ENCODE measurements at places on chromosomes 16 and 17. TPM values are rescaled to one million over a fixed set of nuclear protein-coding genes. Genes with fewer than 3 reads are reported as not detected.

CNGB1 gene
- total RNA-seq = not detected

KRT14 gene
- not detected for total RNA-seq

MON1B gene
- 15.1 TPM for total RNA-seq

GAS7 gene
- 51.2 TPM for total RNA-seq

NOG gene
- total RNA-seq = 0.22 TPM

MYH3 gene
- 0.87 TPM for total RNA-seq

HBM gene
- not detected for total RNA-seq

LRRC36 gene
- not detected for total RNA-seq

NGFR gene
- 4.1 TPM for total RNA-seq

GRCh38 chr17:35189291-35189690 is 4.9 kb downstream of the SLC35G3 start:
- DNase-seq = no peak

- DNase-seq = no peak
Measured at GRCh38 chr17:5023588-5024147, 11.6 kb downstream of the SLC52A1 start.

DNA sequence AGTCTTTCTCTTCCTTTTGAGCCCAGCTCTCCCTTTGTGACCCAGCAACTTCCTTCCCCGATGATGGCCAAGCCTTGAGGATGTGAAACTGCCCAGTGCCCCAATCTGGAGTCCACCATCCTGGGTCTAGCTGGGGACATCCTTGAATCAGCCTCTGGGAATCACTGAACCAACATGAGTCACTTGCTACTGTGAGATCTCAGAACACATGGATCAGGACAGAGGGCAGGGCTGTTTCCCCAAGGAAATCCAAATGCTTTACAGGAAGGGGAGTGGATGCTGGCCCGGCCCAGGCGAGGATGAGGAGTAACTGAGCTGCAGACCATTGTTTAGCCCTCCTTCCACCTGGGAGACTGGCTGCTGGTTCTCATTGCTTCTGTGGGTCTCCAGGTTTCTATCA is 547.6 kb downstream of the WWOX start:
- no peak for DNase-seq

GRCh38 chr17:78493450-78493849 is 83.7 kb downstream of the DNAH17 start:
- DNase-seq = no peak

DNA sequence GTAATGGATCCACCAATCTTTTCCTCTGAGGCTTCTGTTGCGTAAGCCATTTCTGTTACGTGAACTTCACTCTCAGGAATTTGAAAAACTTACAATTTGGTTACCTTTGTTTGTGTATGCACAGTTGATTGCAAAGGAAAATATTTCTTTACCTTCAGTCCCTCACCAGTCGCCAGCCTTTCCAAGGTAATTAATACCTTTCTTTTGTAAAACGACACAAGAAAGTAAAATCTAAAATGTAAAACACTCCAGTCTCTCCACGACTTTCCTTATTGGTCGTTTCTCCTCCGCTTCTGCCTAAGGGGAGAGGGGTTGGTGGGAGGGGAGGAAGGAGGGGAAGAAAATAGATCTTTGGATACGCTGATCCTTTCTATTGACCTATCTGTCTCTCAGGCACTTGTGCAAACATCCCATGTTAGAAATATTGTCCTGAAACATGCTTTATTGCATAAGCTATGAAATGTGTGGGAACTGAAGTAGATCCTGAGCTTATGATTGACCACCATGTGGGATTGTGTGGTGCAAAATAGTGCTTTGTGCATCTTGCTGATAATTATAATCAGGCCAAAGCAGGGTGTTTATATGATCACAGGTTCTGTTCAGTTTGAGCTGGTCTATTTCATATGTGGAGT is 32.4 kb upstream of the EFCAB13 start:
- DNase-seq = no peak

GRCh38 chr16:73204359-73205152 is 156.6 kb upstream of the ZFHX3 start:
- no peak for DNase-seq

DNA sequence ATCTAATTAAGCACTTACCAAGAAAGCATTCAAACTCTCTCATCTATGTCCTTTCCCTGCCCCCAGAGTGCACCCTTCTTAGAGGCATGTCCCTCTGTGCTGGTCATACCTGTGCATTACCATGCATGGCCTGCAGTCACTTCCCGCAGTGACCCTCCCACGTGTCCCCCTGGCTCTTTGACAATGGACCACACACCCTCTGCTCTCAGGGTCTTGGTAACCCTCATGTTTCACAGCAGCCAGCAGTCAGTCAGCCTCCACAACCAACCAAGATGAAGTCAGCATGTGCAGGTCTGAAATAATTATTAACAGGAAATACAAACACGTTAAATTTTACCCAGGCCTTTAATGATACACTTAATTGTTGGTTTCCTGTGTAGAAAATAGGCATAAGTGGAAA is 10.1 kb downstream of the KRT33A start:
- DNase-seq = no peak

GRCh38 chr16:88809068-88809675 is 2.6 kb downstream of the APRT start:
- DNase-seq = no peak

DNA sequence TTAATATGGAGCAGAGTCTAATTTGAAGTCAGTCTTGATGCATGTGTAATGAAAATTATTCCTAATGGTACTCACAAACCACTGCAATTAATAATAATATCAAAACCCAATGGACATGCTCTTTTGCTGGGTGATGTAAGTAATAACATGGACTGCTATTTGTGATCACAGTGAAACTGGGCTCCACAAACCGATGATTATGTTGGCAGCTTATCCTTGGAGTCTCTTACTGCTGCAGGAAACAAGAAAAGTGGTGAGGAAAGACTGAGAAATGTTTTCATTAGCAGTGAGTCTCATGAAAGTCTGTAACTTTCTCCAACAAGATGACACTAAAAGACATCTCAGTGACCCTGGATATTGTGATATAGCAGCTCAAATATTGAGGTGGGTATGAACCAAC is 45.2 kb downstream of the TMEM100 start:
- DNase-seq = no peak

- no peak for DNase-seq
Measured at GRCh38 chr16:30901201-30902028, 5.0 kb downstream of the CTF1 start.

DNA sequence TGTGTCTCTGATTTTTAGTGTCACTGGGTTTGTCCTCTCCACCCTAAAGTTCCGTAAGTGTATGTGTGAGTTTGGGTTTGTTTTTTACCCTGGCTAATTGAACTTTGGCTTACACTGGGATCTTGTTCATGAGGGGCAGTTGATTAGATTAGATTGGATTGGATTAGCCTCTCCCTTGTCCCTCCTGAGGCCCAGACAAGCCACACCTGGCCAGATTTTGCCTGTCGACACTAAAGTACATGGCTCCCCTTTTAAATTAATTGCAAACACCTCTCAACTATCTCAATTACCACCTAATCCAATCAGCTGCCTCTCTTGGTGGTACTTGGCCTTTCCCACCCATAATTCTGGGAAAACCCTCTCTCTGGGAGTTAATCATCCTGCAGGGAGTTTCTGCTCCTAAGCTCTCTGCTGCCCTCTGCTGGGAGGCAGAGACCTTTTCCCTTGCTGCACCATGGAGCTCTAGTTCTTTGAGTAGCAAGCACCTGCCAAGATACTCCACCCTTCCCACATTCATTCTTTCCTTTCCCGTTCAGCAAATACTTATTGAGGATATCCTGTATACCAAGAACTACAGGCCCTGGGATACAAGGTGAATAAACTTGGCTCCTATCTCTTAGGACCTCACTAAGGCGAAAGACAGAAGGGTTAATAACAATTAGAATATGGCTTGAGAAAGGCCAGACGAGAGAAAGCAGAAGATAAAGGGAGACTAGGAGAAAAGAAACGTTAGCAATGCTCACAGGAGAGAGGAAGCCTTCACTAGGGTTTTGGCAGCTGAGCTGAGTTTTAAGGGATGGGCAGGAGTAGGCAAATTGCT is 60.0 kb upstream of the MPHOSPH6 start:
- peak; percentile 65 for DNase-seq

DNA sequence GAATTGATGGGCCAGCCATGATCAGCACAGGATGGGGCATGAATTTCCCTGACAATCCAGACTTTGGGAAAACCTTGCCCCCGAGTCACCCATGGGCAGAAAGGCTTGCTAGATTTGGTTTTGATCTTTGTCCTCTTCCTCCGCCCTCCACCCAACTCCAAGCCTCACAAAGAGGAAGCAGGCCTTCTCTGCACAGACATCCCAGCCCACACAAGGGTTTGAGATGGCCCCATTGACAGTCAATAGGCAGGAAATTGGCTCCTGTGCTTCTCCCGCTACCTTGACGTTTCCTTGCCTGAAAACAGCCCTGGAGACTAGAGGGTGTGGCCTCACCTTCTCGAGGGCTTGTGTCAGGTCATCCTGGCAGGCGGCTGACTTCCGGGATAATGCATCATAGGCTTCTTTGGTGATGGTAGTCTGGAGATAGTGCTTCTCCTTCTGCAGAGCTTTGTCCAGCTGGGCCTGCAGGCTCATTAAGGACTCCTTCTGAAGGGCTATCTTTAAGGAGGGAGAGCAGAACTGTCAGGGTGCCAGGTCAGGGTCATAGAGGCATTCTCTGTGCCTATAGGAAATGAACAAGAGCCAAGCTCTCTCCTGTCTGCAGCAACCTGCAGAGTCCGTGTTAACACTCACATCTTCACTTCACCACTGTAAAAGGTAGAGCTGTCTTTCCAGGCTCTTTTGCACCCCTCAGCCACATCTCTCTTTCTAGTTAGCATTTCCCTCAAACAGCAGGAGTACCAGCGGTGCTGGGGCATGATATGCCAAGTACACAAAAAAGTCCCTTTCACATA is 32.2 kb downstream of the DHX38 start:
- DNase-seq = no peak

DNA sequence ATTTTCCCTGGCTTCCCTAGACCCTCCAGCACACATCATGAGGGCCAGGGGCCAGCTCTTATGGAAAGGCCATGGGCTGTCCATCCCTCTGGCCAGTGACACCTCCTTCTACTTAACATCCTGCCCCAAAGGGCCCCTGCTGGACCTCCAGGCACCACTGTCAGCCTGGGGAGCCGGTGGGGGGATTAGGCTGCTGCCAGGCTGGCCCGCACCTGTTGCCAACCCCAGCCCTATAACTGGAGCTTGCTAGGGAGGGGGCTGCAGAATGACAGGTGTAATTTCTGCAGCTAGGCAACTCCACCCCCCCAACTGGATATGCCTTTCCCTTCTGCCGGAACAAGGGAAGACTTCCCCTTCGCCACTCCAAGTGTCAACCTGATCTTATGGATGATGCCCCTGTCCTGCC is 12.5 kb downstream of the RARA start:
- DNase-seq = no peak

DNA sequence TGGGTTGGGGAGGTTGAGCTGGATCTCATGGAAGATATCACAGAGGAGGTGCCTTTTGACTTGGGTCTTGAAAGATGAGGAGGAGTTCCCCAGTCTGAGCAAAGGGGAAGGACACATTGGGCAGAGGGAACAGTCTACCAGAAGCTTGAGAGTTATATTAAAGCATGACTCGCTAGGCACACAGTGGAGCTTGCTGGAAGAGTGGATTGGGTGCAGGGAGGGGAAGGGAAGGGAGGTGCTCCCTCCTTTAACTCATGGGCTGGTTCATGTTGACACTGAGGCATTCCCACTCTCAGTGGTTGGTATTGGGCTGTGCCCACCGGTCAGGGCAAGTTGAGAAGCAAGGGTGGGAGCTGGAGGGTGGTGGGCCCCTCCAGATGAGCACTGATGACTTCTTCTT is 5.9 kb downstream of the TMEM98 start:
- DNase-seq = no peak

DNA sequence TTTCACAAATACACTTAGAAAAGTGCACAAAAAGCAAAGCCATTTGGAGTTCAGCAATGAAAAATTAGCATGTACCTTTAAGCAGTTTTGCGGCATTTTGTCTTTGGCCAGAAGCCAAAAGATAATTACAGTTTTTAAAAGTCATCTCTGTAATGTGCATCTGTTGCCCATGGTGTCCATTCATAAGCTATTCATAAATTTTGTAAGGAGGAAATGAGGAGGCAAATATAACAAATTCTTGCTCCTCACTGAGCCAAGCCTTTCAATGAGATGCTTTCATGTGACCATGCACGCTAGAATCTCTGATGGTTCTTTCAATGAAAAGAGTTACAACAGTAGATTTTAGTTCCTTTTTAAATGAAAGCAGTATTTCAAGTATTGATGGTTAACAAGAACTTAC is 247.1 kb upstream of the MON1B start:
- DNase-seq = no peak

DNA sequence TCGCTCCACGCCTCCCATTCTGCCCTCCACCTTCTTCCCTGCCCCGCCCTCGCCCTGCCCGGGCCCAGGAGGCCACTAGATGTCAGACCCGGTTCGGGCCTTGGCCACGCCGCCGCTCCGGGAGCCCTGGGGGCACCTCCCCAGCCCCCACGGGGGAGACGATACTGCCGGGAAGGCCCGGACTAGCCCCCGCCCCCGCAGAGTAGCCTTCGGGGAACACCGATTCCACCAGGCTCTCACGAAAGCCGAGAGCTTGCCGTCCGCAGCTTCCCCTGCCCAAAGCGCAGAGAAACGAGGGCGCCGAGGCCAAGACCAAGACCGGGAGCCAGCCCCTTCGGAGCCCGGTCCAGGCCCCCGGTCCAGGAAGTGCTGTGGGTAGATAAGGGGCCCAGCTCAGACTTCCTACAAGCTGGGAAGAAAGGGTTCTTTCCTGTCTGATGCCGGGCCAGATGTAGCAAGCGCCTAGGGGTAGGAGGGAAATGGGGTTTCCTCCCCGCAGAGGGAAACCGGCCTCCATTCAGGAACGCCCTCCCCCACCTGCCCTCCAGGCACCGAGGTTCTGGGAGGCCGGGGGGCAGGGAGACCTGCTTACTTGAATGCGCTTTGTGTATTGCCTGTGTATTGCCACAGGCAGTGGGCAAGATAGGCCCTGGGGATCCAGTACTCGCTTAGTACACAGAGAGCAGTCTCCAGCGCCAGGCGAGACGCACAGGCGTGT is 806 bp upstream of the CYB561 start:
- peak; percentile 80 for DNase-seq

DNA sequence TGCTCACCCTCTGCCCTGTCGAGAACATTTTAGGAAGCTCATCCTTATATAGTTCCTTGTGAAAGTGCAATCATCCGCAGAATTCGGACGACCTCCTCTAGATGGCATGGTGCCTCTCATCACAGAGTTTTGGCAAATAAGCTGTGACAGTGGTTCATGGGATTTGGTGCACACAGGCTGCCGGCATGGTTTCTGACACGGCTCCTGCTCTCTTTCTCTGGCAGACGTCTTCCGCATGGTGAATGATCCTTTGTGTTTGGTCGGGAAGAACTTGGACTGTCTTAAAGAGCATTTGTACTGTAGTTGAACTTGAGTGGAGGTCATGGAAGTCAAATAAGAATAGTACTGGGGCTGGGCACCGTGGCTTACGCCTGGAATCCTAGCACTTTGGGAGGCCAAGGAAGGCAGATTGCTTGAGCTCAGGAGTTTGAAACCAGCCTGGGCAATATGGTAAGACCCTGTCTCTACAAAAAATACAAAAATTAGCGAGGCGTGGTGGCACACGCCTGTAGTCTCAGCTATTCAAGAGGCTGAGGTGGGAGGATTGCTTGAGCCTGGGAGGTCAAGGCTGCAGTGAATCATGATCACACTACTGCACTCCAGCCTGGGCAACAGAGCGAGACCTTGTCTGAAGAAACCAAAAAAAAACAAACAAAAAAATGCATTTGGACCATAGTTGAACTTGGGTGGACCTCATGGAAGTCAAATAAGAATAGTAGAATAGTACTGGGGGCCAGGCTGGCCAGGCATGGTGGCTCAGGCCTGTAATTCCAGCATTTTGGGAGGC is 34.7 kb upstream of the NAT9 start:
- no peak for DNase-seq

Data from left ventricle myocardium superior (tissue), 1 donor.